ENCODE measurements at places on chromosomes 12 and 14. TPM values are rescaled to one million over a fixed set of nuclear protein-coding genes. Genes with fewer than 3 reads are reported as not detected.

DNA sequence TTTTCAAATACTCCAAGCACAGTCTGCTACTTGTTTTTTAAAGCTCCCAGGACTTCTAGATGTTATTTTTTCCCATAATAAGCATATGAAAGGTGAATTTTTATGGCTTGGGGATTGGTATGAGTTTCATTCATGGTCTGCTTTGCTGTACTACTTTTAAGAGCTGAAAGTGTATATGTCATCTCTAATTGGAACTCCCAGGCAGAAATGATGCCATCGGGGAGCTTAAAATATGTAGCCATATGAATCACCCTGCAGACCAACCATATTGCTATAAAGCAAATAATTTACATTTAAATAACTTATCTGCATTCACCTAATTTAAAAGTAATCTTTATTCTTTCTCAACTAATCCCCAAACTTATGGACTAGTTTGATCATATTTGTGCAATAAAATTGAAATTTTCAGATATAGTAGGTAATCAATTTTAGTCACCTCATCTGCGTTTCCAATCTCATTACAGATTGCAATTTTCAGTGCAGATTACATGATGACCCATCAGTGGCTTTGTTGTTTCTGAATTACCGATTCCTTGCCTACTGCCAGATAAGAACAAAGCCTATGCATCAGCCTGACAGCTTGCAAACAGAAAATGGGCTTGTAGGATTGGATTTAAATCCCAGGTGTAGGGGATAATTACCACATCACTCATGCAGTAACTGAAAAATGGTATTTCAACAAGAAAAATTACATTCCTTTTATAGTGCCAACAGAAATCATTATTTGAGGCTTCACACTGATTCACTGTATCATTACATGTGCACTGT lies 689.4 kb downstream of the NOVA1 start:
- no peak for DNase-seq

DNA sequence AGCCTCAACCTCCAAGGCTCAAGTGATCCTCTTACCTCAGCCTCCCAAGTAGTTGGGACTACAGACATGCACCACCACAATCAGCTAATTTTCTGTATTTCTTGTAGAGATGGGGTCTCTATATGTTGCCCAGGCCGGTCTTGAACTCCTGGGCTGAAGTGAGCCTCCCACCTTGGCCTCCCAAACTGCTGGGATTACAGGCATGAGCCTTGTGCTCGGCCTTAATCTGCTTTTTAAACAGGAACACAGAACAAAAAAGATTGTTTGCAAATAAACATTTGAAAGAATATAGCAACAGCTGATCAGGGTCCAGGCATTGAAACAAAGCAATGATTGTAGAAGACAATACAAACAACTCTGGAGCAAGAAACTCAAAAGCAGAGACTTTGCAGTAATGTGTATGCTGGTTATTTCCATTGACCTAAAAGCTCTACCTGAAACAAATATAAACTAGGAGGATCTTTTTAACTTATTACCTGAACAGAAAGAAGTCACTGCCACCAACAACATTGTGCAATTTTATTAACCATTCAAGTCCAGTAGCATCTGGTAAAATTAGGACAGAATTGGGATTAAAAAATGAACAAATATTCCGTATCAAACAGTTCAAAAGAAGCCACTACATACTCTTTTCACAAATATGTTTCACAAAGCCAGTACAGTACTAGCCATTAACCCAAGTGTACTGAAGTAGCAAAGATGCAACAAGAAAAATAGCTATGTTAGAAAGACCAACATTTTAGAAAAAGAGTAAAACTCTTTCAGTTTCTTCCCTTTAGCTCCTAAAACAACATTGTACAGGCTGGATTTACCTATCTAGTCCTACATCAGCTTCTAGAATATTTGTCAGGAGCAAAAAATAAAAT lies 14.2 kb downstream of the AMN1 start:
- no peak for DNase-seq

Gene SLC39A5
- 0.15 TPM for total RNA-seq

Gene IQSEC3
- 0.50 TPM for total RNA-seq

Gene TAS2R46
- total RNA-seq = 0.88 TPM

Gene KLRD1
- total RNA-seq = not detected

- no peak for DNase-seq
Observed at GRCh38 chr12:107543841-107544240, 141.8 kb upstream of the PWP1 start.

DNA sequence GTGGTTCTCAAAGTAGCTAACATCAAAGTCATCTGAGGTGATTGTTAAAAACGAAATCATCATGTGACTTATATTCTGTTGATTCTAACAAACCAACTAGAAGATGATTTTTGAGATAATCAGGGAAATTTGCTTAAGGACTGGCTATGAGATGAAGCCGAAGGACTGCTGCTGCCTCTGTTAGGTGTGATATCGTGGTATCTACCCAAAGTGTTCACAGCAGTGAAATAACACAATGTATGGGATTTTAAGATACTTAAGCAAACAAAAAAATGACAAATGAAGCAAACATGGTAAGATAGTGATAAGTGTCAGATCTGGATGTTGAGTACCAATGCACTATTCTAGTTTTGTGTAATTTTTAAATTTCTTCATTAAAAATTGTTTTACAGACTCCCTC lies 59.1 kb downstream of the GXYLT1 start:
- no peak for DNase-seq

GRCh38 chr14:39680777-39681176 lies 248.5 kb upstream of the FBXO33 start:
- no peak for DNase-seq

DNA sequence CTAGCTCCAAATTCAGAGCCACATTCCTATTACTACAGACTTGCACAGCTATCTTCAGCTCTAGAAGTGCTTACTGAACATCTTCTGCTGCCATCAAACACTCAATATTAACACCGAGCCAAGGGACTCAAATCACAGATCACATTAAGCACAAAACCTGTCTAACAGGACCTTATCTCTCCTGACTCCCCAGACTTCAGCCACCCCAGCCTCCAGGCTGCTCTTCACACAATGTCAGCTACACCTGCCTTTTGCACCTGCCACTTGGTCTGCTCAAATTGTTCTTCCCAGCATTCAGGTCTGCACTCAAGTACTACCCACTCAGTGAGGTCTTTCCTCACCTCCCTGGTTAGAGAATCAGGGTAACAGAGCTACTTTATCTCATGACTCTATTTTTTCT lies 57.1 kb downstream of the GALC start:
- DNase-seq = no peak

All from H9 (cell line).